Non-pigmented ciliary epithelial cell (primary cell): ENCODE measurements at places on chromosomes 16 and 17.

DNA sequence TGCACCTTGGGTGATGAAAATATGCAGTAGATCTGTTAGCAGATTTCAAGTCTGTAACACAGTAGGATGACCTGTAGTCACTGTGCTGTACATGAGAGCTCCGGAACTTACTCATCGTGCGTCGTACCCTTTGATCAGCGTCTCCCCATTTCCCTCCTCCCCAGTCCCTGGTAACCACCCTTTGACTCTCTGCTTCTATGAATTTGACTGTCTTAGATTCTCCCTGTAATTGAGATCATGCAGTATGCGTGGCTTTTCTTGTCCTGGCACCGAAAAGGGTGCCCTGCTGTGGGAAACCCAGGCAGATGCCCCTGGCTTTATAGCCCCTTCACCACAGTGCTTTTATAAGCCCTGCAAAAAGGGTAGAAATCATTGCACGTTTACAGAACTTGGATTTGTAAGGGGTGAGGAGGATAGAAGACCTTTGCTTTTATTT lies 20.5 kb downstream of the CLEC16A start:
- DNase-seq: no peak

DNA sequence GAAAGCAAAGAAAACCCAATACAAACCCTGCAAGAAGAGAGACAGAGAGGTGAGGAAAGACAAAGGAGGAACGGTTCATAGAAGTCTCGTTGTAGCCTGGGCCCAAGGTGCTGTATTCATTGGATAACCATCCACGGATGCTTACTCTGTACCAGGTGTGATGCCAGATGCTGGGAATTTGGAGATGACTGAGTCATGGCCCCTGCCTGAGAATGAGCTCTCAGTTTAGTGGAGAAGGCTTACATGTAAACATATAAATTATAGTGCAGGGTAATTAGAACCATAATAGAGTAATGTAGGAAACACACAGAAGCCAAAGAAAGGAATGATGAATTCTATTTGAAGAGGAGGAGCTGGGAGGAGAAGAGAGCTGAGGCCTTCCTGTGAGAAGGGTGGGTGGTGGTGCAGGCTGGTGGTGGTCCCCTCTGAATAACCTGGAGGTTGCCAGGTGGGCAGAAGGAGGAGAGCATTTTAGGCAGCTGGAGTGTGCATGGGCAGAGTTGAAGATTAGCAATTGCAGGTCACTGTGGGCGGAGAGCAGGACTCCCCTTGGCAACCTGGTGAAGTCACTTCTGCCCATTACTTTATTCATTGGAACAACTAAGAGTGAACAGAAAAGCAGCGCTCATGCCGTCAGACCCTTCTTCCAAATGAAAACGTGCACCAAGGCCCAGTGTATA lies 7.7 kb upstream of the ZG16 start:
- no peak for DNase-seq

GRCh38 chr16:70478912-70479341 lies 24.5 kb downstream of the FCSK start:
- DNase-seq: no peak

DNA sequence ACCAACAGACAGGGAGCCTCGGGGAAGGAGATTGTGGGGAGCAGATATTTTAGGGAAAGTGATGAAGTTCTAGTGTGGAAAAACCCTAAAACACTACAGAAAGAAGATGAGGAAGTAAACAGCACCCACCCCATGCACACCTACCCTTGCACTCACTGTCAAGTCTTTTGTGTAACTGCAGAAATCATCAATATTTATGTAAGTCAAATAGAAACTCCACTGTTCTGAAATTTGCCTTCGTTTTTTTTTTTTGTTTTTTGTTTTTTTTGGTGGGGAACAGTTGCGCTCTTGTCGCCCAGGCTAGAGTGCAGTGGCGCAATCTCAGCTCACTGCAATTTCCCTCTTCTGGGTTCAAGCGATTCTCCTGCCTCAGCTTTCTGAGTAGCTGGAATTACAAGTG lies 273.4 kb downstream of the CPPED1 start:
- DNase-seq: no peak

- DNase-seq: no peak
Measured at GRCh38 chr16:20814784-20815183, 8.5 kb downstream of the REXO5 start.

- DNase-seq: no peak
Measured at GRCh38 chr17:73142872-73143381, 21.9 kb upstream of the SSTR2 start.

- DNase-seq: no peak
Measured at GRCh38 chr16:75576384-75576811, 10.2 kb downstream of the GABARAPL2 start.

- DNase-seq: no peak
Measured at GRCh38 chr16:85083051-85083639, 29.1 kb downstream of the CIBAR2 start.

GRCh38 chr16:15599303-15600070 lies 43.5 kb downstream of the MARF1 start:
- no peak for DNase-seq

DNA sequence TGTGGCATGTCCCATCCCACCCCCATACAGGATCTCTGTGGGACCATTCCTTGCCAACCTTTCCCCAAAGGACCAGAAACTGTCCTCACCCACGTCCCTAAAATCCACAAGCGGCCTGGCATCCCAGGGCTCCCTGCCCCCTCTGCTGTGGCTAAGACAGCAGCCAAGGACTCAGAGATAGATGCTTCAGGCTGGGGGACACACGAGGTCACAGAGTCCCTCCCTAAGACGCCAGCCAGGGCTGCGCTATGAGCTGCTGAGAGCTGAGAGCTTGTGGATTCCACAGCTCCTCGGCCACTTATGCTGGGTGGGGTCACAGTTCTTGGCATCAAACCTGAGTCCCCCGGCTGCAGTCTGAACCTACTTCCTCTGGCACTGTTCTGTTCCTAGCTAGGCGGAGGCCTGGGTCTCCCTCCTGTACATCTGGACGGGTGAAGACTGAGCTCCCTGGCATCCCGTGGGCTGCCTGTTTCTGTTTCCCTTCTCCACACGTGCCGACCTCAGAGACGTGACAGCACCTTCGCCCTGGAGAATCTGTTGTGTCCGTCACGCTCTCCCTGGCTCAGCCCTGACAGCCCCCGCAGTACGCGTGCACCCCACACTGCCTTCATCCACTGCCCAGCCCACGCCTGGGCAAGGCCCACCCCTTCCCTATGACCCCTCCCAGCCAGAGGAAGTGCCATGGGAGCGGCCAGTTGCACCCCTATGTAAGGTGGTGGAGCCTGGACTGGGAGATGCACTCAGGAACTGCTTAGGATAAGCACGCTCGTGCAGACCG lies 61.2 kb downstream of the ENGASE start:
- DNase-seq: no peak

DNA sequence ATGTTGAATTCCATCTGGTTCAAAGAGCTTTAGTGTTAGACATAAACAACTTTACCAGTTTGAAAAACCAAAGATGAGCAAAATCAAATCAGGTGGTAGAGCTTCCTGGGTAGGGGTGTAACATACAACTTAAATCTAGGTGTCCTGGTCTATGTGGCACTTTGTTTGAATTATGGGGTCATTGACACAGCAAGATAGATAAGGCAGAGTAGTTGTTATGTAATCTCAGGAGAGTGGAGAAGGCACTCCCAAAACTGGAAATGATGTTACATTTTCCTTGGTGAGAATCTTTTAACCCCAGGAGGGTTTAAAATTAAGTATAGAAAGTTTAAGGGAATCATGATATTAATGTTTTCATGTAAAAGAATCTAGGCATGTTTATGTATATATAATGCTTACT lies 31.9 kb downstream of the CCDC42 start:
- DNase-seq: no peak
